ENCODE measurements at places on chromosomes 6 and 20. TPM values are rescaled to one million over a fixed set of nuclear protein-coding genes. Genes with fewer than 3 reads are reported as not detected.

GRCh38 chr6:43972913-43973300, 154.3 kb downstream of the MRPL14 start:
- DNase-seq: peak; percentile 92

GRCh38 chr6:16698997-16699868, 62.0 kb downstream of the ATXN1 start:
- peak; percentile 24 for DNase-seq

DNA sequence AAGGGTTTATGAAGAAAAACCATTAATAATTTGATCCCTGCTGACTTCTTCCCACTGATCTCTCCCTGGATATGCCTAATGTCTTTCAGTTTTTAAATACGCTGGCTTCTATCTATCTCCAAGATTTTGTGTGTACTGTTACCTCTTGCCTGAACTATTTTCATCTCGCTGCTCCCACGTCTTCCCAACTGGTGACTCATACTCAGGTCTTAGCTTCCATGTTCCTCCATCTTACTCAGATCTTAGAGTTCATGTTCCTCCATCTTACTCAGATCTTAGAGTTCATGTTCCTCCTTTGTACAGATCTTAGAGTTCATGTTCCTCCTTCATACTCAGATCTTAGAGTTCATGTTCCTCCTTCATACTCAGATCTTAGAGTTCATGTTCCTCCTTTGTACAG, 21.6 kb downstream of the GPR6 start:
- DNase-seq: no peak

DNA sequence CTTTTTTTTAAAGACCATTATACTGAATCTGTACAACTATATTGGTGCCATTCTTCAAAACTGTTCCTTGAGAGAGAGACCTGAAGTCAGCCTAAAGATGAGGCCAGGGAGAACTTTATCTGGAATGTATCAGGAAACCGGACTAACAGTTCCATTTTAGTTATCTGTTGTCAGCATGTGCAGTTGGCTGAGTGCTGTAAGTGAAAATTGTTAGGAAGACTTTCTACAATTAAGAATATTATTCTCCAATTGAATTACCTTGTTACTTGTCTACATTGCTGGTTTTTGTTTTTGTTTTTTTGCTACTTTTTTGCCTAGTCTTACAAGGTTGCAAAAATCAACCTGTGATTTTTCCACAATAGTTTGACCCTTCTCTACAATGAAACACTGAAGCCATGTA, 7.5 kb downstream of the CEP57L1 start:
- DNase-seq: no peak

DNA sequence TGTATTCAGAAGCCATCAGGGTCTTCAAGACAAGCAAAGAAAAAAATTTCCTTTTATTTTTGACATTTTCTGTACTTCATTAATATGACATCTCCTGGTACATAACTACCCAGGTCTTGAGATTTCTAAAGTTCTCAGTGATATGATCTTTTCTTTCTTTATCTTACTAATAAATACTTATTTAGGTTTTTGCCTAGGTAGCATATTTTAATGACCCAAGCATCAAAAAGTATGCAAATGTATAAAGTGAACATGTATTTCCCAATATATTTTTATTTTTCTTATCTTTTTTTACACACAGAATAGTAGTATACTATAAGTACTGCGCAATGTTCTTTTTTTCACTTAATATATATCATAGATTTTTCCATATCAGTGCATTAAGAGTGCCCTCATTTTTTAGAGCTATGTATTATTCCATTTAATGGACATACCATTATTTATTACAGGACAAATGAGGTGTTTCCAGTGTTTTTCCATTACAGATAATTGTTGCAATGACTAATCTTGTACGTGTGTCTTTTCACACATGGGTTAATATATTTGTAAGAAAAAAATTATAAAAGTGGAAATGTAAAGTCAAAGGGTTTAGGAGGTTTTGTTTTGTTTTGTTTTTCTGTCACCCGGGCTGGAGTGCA, 107.0 kb downstream of the KCNQ5 start:
- no peak for DNase-seq

DNA sequence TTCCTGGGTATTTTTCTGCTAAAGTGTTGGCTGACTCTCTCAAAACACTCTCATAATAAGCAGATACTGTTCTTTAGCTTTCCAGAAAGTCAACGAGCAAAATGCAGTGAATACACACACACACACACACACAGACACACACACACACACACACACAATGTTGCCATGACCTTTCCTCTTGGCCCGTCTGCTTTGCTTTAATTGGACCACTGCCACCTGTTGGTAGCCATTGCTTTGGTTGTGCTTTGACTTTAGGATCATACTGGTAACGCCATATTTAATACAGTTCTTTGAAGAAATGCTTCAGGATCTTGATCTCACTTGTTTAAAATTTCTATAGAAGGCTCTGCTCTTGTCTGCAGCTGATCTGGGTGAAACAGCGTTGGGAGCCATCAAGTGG, 4.4 kb downstream of the FIG4 start:
- peak; percentile 43 for DNase-seq

The SLC4A11 gene
- total RNA-seq: 5.7 TPM

The CCDC167 gene
- total RNA-seq: 24.4 TPM
